Ovary (tissue), 10 donors: ENCODE measurements at places on chromosomes 5 and 9.
A peak's percentile ranks its signal among the peaks of the same experiment; 100 is the strongest.

- H3K4me3 ChIP-seq, result no peak overlapping the region
- no peak for DNase-seq
- no peaks in the 10 kb centered on the region for H3K27me3 ChIP-seq
- no peaks in the 10 kb centered on the region for H3K4me1 ChIP-seq
- H3K36me3 ChIP-seq, result no peaks in the 10 kb centered on the region
- H3K27ac ChIP-seq, result no peak overlapping the region
Observed at GRCh38 chr5:67414712-67415111, 218.1 kb upstream of the CD180 start.

DNA sequence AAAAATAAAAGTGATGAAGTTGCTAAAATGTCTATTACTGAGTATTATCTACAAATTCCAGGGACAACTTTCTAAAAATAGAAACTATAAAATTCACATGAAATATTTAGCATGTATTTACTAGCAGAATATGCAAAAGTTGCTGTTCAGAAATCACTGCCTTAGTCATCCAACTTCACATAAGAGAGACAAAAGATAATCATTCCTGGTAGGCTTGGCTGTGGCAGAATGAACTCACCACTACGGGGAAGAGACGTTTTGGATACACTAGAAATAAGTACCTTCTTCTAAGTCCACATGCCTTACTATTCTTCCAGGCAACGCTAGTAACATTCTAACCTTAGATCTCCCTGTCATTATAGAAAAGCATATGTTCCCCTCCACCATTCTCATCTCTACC lies 272.2 kb downstream of the BNC2 start:
- H3K27me3 ChIP-seq, result no peaks in the 10 kb centered on the region
- H3K36me3 ChIP-seq, result no peaks in the 10 kb centered on the region
- H3K27ac ChIP-seq, result peak overlapping the region; percentile 16
- DNase-seq, result no peak
- peaks cover 3% of the 10 kb centered on the region for H3K4me1 ChIP-seq

DNA sequence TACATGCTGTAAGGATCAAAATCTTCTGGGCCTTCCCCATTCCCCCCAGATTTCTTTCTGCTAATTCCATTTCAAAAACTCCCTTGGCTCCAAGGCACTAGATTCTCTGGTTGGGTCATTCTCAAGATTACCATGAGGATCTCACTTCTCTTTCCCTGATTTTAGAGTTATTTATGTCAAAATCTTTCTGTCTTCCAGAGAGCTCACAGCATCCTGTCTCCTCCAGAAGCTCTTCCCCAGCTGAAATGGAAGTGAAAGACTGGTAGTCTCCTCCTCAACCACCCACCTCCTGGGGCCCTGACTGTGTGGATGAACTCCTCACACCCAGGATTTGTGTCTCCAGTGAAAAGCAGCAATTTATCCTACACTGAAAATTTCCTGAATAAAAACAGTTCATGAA lies 11.9 kb upstream of the ZNF366 start:
- H3K27me3 ChIP-seq, result no peaks in the 10 kb centered on the region
- no peak overlapping the region for H3K27ac ChIP-seq
- DNase-seq, result no peak
- no peaks in the 10 kb centered on the region for H3K36me3 ChIP-seq
- H3K4me1 ChIP-seq, result no peaks in the 10 kb centered on the region
- no peak overlapping the region for H3K4me3 ChIP-seq

GRCh38 chr9:88528080-88528790 lies 6.7 kb upstream of the NXNL2 start:
- peaks cover 14% of the 10 kb centered on the region for H3K4me1 ChIP-seq
- no peak overlapping the region for H3K27ac ChIP-seq
- H3K36me3 ChIP-seq, result no peaks in the 10 kb centered on the region
- H3K4me3 ChIP-seq, result no peak overlapping the region

GRCh38 chr9:95570646-95571045 lies 53.9 kb upstream of the PTCH1 start:
- peaks cover 2% of the 10 kb centered on the region for H3K4me1 ChIP-seq
- no peaks in the 10 kb centered on the region for H3K27me3 ChIP-seq
- H3K27ac ChIP-seq, result no peak overlapping the region
- DNase-seq, result no peak

DNA sequence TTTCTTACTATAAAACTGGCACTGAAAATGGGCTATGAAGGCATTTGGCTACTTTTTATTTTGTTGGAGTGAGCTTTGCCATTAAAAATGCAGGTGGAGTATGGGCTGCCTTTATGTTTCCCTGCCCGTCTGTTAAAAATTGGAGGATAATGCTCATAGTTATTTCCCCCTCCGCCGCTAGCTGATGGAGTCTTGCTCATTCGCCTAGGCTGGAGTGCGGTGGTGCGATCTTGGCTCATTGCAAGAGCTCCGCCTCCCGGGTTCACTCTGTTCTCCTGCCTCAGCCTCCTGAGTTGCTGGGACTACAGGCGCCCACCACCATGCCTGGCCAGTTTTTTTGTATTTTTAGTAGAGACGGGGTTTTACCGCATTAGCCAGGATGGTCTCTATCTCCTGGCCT lies 8.6 kb downstream of the G3BP1 start:
- no peaks in the 10 kb centered on the region for H3K27me3 ChIP-seq
- H3K36me3 ChIP-seq, result no peaks in the 10 kb centered on the region
- no peak overlapping the region for H3K27ac ChIP-seq
- H3K4me3 ChIP-seq, result no peak overlapping the region

- no peak for DNase-seq
- H3K4me3 ChIP-seq, result no peak overlapping the region
- no peaks in the 10 kb centered on the region for H3K36me3 ChIP-seq
- H3K27ac ChIP-seq, result no peak overlapping the region
Observed at GRCh38 chr9:38360839-38361472, 31.5 kb upstream of the ALDH1B1 start.
